ENCODE measurements at places on chromosomes 3 and 15.

DNA sequence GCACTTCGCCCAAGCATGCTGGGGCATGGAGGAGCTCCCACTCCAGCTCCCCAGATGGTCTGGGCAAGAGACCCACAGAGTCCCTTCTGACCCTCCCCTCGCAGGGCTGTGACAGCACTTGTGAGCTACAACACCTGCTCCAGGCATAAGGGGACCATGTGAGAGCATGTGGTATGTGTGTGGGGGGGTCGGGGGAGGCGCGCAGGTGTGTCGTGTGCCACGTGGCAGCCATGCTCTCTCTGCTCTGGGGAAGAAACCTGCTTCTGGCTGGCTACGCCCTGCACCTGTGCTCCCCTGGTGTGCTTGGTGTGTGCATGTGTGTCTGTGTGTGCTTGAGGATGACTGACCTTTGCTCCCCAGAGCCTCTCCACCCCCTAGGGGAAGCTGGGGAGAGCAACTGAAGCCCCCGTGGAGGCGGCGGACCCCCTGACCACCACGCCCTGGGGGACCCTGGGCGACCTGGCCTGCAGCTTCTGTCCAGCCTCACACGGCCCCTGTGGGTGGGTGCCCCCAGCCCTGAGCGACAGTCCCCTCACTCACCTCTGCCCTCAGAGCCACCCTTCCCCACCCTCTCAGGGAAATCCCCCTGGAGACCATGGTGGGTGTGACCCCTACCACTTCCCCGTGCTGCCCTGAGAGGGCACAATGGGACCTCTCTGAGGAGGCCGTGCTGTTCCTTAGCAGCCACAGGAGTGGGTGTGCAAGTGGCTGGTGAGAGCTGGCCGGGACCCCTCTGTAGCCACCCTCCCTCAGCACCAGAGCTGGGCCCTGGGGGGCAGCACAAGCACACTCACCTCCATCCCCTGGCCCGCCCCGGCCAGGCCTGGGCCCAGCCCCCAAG lies 16.6 kb upstream of the SEC13 start:
- no peak for DNase-seq

- DNase-seq = no peak
Observed at GRCh38 chr3:130811557-130811956, 64.9 kb upstream of the PIK3R4 start.

- peak; percentile 50 for DNase-seq
Observed at GRCh38 chr3:73687106-73688004, 62.6 kb upstream of the PDZRN3 start.

GRCh38 chr15:96058103-96058851 lies 272.2 kb upstream of the NR2F2 start:
- DNase-seq = no peak

DNA sequence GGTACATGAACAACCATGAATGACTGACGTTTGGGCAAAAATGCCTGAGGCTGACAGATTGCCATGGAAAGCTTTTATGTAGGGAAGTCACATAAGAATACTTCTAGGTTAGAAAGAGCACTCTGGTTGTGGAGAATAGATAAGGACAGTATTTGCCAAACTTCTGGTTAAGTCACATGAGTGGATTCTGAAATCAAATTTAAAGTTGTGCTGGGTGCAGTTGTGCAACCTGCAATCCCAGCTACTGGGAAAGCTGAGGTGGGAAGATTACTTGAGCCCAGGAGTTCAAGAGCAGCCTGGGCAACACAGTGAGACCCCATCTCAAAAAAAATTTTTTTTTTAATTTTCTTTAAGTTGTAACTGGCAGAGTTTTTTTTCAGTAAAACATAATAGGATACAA lies 7.2 kb upstream of the ZNF148 start:
- no peak for DNase-seq

- no peak for DNase-seq
Observed at GRCh38 chr15:31799715-31800321, 230.5 kb upstream of the CHRNA7 start.

DNA sequence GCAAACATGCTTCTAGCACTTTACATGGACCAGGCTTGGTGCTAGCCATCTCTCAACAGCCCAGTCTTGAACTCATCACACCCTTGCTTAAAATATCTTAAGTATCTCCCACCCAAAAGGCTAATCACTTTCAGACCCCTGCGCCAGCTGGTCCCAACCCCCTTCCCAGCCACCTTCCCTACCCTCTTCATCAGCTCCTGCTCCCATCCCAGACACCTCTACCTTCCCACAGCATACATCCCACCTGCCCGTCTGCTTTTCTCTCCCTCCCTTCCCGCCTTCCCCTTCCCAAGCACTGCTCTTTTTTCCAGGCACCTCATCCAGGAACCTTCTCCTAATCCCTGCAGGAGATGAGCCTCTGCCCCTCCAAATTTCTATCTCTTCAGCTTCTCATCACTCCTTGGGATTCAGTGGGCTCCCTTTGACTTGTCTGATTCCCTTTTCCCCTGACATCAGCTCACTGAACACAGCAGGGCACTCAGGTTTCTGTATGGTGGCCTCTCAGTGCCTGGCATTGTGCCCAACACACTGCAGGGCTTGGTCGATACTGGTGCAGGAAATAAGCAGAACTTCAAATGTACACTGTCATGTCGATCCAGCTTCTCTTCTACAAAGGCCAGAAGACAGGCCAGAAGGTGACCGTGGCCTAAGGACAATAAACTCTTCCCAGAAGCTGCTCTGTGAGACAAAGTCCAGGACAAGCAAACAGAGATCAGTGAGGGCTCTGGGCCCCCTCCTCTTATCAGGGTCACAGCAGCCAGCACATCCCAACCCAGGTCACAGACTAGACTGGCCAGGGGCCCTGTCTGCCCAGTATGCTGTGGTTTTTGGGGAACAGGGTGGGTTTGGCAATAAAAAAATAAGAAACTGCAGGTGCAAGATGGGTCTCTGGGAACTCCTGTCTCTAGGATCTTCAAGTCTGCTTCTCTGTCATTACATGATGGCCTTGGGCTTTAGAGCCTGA lies 2.2 kb upstream of the ITIH1 start:
- no peak for DNase-seq

DNA sequence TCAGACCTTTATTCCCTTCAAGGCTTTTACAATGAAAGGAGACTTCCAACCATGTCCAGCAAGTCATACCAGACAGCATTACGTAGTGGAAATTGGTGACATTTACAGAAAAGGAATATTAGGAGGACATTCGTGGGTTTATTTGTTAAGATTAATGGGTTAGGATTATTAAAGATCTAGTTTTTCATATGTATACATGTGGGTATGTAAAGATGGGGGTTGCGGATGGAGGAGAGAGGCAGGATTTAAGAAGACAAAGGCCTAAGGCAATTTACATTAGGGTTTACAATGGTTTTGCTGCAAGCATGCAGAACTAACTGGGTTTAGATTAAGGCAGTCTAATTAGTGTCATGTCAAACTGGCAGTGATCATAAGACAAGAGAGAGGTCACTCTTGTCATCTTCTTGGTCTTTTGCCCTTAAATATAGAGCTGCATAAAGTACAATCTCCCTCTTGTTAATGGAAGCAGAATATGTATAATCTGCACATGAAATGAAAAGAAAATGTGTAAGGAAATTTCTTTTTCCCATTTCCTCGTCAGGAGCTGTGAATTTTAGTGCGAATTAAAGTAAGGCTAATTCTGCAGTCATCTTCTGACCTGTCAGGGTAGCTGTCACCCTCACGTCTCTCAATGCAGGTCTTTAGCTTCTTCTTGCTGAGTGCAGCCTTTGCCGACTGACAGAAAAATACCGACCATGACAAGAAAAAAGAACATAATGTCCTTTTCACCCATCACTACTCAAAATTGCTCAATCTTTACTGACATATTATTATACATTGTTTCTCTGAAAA lies 258.9 kb upstream of the MEIS2 start:
- DNase-seq = no peak

- DNase-seq = no peak
Observed at GRCh38 chr15:101368086-101368780, 73.2 kb upstream of the SNRPA1 start.

- DNase-seq = no peak
Observed at GRCh38 chr15:87547470-87548181, 708.9 kb downstream of the NTRK3 start.

- DNase-seq = no peak
Observed at GRCh38 chr3:136783708-136784191, 31.6 kb upstream of the STAG1 start.

- no peak for DNase-seq
Observed at GRCh38 chr3:115836944-115837343, 213.6 kb downstream of the GAP43 start.

All from muscle of back (tissue), 13 donors.